Sciatic nerve (tissue), 2 donors: ENCODE measurements at places on chromosomes 13 and 19.

DNA sequence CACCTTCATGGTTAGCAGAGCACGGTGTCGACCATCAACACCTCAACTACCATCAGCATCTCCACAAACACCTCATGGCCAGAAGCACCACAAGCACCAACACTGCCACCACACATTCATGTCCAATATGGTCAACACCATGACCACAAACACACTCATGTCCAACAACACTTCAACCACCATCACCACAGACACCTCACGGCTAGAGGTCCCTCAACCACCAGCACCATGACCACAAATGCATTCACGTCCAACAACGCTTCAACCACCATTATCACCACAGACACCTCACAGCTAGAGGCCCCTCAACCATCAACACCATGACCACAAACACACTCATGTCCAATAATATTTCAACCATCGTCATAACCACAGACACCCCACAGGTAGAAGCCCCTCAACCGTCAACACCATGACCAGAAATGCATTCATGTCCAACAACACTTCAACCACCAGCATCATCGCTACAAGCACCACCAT is 10.2 kb downstream of the TRAPPC5 start:
- DNase-seq, result no peak

GRCh38 chr19:56507446-56508289 is at the start of gene ZNF471:
Gene ZNF471 (plus strand): TSS chr19:56507855. CDS start chr19:56511572, 3,717 bp downstream.
- peak; percentile 99 for DNase-seq

- no peak for DNase-seq
Observed at GRCh38 chr19:51227326-51227725, 2.4 kb downstream of the CD33 start.

- no peak for DNase-seq
Observed at GRCh38 chr19:19525611-19526380, 2.9 kb upstream of the YJEFN3 start.

- DNase-seq, result no peak
Observed at GRCh38 chr19:53388904-53389303, 6.0 kb upstream of the ZNF765 start.

DNA sequence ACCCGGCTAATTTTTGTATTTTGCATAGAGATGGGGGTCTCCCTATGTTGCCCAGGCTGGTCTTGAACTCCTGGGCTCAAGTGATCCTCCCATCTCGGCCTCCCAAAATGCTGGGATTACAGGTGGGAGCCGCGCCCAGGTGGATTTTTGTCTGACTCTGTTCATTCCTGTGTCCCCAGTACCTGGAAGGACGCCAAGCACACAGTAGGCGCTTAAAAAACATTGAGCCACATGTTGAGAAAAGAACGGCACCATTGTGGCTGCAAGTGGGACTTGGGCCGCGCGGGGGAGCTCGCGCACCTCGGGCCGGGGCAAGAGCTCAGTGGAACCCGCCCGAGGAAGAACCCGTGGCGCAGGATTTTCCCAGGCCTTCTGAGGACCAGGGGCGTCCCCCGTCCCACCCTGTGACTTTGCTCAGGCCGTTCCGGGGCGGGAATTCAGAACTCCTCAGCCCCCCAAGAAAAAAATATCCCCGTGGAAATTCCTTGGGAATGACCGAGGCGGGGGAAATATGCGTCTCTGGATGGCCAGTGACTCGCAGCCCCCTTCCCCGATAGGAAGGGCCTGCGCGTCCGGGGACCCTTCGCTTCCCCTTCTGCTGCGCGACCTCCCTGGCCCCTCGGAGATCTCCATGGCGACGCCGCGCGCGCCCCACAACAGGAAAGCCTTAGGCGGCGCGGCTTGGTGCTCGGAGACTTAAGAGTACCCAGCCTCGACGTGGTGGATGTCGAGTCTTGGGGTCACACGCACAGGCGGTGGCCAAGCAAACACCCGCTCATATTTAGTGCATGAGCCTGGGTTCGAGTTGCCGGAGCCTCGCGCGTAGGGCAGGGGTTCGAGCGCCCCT is 1.4 kb upstream of the ICAM1 start:
- peak; percentile 93 for DNase-seq

GRCh38 chr19:7544626-7545025 is 9.1 kb downstream of the PNPLA6 start:
- DNase-seq, result no peak

GRCh38 chr13:28012896-28013295 is 24.4 kb upstream of the URAD start:
- DNase-seq, result no peak

DNA sequence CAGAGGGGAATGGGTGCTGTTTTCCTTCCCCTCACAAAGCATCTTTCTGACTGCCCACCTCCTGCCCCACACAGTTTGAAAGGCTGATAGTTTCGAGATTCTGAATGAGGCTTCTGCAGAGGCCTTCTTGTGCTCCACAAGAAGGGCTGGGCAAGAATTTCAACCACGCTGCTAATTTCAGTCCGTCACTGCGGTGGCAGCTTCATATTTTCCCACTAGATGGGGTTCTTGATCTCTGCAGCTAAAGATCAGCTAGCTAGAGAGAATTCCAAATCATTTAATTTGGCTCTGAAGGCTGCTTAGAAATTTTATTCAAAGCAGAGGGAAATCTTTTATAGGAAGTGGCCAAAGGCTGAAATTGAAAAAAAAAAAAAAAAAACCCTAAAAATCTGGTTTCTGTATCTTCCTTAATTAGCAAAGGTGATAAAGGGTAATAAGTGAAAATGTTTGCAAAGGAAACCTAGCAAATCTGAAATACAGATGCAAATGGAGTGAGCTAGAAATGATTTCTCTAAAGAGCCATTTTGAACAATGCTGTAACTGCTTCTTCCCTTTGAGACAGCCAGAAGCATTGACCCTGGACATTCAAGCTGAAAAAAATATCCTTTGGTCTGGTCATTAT is 38.0 kb upstream of the C13orf42 start:
- DNase-seq, result peak; percentile 68

- no peak for DNase-seq
Observed at GRCh38 chr19:27846944-27847343, 1366.0 kb downstream of the UQCRFS1 start.

DNA sequence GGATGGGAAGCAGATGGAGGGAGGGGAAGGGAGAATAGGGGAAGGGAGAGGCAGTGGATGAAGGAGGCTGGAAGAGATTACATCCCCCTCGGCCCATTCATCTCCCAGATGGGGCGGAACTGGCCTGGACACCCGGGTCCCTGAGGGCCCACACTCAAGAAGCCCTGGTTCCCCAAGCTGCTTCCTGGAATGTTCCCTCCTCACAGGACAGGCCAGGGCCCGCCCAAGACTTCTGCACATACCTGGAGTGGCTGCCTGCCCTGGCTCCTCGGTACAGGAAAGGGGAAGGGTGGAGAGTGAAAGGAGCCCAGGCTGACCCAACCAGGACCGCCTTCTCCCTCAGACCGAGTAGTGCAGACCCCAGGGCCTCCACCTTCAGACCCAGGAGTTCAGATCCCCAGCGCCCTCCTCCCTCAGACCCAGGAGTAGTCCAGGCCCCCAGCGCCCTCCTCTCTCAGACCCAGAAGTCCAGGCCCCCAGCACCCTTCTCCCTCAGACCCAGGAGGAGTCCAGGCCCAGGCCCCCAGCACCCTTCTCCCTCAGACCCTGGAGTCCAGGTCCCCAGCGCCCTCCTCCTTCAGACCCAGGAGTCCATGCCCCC is 489 bp downstream of the NTF4 start:
- DNase-seq, result no peak

- no peak for DNase-seq
Observed at GRCh38 chr13:96903085-96903484, 91.2 kb downstream of the OXGR1 start.

DNA sequence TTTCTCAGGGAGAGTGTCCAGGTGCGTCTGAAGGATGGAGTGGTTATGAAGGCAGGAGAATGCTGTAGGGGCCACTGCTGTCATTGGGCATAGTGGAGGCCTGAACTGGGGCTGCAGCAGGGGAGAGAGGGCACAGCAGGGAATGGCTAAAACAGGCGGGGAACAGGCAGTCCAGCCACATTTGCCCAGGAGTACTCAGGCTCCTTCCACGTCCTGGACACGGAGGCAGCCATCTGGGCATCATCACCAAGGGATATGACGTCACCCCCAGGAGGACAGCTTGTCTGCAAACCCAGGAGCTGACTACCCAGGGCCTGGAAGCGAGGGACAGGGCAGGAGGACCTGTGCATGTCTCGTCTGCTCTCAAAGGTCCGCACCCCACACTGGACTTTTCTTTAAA is 22.2 kb downstream of the VSTM2B start:
- DNase-seq, result peak; percentile 4
